Activated CD8-positive, alpha-beta memory T cell treated with anti-CD3 and anti-CD28 coated beads, Interleukin-2, amount 50 U/mL, for 4 hours (primary cell): ENCODE measurements at places on chromosomes 3 and 15.
A peak's percentile ranks its signal among the peaks of the same experiment; 100 is the strongest.

DNA sequence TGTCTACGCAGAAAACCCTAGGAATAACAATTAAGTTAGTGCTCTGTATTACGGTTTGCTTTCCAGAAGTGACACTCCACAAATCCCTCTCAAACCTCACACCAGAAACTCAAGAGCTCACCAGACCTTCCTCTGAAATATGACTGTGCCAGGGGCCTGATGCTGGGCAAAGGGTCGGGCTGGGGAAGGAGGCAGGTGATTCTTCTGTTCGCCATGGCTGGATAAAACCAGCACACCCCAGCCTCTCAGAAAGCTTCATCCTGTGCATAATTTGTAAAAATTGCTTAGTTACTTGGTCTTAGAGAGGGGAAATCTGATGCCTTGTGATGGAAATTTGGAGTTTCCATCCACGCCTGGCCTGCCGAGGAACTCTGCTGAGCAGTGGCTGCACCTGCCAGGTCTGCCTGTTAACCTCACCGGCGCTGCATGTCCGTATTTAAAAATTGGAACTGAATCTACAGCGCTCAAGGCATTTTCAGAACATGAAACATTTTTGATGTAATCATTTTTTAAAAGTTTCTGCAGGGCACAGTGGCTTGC is 22.7 kb upstream of the ATP1B3 start:
- no peak for DNase-seq

DNA sequence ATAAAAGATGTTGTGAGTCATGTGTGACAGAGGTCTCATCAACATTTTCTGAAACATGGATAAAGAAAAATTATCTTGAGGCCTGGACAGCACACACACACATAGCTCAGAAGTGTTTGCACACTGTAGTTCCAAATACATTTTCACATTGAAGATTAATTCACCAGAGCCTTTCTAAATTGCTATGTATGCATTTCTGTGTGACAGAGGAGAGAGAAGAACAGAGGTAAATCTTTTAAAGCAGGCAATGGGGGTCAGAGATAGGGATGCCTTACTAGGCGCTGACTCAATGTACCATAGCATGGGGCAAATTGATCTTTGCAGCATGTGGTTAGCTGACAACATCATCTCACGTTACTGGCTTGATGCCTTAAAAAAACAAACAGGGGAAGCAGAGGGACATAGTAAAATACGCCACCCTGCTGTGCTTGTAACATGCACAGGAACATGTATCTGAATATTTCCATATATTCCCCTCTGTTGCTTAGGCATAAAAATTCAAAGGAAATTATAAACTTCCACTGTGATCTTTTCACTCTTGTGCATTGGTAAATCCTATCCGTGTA is 7.7 kb downstream of the POU1F1 start:
- no peak for DNase-seq

GRCh38 chr15:101372960-101373525 is 78.0 kb upstream of the SNRPA1 start:
- no peak for DNase-seq

DNA sequence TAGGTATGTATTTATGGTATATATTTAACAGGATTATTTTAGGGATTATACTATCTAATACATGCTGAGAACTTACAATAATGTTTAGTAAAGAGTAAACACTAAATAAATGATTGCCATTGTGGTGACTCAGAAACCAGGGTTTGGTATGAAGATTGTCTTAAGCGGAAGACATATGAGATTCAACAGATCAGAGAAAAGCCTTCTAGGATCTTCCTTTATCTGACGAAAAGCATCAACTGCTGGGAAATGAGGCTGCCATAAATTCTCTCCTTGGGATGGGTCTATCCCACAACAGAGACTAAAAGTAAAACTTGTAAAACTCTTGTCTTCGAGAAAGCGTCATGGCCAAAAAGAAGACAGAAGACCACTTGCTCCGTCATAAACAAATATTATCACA is 1352.2 kb upstream of the EPHA6 start:
- DNase-seq: no peak

DNA sequence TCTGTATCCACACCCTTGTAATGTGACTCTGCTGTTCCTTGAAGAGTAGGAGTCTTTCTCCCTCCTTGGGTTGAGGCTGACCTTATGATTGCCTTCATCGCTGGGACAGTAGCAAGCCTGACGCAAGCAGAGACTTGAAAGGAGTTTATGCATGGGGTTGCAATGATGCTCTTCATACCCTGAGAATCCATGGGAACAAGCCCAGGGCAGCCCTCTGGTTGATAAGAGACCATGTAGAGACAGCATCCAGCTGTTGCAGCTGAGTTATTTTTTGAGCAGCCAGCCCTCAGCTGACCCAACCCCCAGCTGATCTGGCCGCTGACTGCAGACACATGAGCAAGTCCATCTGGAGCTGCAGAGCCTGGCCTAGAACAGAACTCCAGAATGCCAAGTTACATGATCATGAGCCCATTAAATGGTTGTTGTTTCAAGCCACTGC is 60.6 kb upstream of the ARNT2 start:
- DNase-seq: no peak

- DNase-seq: no peak
Measured at GRCh38 chr3:50676031-50676705, 1.4 kb downstream of the DOCK3 start.

- DNase-seq: peak; percentile 63
Measured at GRCh38 chr15:48331796-48332641, 790 bp downstream of the DUT start.

DNA sequence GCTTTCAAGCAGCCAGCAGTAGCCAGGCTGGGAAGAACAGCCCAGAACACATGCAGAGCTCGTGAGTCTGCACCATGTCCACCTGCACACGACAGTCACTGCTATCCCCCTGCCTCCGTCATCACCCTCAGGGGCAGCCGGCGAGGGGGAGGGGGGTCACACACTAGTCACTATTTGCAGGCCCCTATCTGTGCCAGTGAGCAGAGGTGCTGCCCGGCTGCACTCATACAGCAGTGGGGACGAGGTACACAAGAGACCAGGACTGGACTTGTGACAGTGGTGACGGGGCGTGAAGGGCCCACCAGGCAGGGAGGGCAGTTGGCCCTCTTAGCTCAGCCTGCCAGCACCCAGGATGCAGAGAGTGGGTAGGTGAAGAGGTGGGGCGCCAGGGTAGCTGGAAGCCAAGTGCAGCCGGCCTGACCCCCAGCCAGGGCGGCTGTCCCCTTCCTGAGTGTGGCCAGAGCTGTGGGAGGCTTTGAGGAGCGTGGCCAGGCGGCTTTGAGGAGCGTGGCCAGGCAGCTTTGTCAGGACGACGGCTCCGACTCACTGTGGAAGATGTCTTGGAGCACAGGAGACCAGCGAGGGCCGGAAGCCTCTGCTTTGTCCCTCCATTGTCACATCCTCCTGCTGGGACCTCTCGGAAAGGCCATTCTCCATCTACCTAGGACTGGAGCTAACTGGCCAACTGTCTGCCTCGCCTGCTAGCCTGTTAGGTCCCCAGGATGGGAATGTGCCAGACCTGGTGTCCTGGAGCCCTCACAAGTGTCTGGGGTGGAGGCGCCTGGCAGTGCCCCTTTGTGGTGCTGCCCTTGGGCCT is 52.1 kb upstream of the FGD5 start:
- no peak for DNase-seq

DNA sequence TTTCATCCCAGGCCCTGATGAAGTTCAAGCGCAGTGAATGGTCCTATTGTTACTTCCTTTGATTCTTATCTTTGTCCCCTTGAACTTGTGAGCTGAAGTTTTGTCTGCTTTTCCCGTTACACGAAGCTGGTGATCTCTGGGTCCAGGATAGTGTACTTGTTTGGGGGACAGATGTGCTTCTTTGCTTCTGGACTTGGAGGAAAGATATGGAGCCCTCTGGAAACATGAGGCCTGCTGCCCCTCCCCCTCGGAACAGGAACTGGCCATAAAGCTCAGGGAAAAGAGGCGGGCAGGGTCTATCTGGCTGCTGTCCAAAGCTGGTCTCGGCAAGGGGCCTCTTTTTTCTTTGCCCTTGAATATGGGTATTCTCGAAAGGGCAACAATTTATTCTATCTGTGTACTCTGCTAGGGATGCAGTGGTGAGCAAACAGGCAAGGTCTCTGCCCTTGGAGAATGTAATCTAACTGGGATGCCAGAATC is 47.6 kb downstream of the IDH2 start:
- no peak for DNase-seq

- no peak for DNase-seq
Measured at GRCh38 chr3:81726735-81727134, 34.7 kb downstream of the GBE1 start.

- DNase-seq: no peak
Measured at GRCh38 chr3:185813691-185814215, 11.1 kb downstream of the IGF2BP2 start.

GRCh38 chr3:41200669-41201021 is 1.3 kb downstream of the CTNNB1 start:
- no peak for DNase-seq

- DNase-seq: no peak
Measured at GRCh38 chr3:110227991-110228390, 843.6 kb upstream of the NECTIN3 start.

DNA sequence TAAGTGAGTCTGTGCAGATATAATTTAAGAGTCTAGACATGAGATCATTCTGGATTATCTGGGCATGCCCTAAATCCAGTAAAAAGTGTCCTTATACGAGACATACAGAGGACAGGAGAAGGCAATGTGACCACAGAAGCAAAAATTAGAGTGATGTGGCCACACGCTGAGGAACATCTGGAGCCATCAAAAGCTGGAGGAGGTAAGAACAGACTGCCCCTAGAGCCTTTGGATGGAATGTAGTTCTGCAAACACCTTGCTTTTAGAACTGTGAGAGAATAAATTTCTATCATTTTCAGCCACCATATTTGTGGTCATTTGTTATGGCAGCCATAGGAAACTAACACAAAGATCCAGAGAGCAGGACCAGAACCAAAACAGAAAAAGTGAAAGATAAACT is 41.0 kb downstream of the CD200 start:
- no peak for DNase-seq

- DNase-seq: no peak
Measured at GRCh38 chr3:100756441-100756840, 47.1 kb downstream of the TFG start.

GRCh38 chr15:92449476-92449875 is 55.8 kb downstream of the ST8SIA2 start:
- DNase-seq: no peak

- DNase-seq: no peak
Measured at GRCh38 chr3:122642935-122643334, 37.7 kb upstream of the PARP14 start.

- DNase-seq: no peak
Measured at GRCh38 chr3:114649331-114649730, 355.5 kb downstream of the TIGIT start.

DNA sequence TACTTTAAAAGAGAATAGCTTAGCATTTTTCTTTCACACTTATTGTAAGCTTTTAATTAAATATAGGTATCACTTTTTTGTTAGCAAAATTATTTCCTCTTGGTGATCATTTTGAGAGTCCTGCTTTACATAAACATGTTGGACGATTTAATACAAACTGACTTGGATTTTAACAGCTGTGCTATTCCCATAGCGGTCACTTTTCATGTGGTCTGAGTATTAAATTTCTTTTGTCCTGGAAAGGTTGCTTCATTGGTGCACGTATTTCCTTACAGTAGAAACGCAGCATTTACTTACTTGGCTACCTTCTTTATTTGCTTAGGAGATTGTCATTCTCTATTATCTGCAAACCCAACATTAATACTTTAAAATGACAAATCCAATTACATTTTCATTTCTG is 109.4 kb downstream of the ATG7 start:
- DNase-seq: no peak

- no peak for DNase-seq
Measured at GRCh38 chr3:51099794-51100535, 285.1 kb upstream of the MANF start.

DNA sequence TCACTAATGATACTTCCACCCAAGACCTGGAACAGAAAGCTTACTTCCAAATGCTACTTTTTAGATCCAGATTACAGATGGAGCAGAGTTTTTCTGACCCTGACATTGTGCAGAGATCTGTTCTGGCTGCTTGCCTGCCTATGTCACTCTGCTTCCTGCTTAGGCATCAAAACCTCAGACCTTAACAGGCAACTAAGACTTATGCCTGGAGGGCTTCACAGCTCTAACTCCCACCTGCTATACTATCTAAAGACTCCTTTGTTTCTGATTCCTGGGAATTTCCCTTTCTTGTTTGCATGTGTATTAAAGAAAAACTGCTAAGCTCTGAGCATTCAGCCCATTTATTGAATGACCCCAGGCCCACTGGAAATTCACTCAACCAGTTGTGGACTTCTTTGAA is 157.4 kb upstream of the NPHP3 start:
- DNase-seq: no peak

GRCh38 chr15:34709866-34710265 is 44.9 kb downstream of the GJD2 start:
- DNase-seq: no peak

GRCh38 chr3:118447339-118447738 is 587.3 kb downstream of the IGSF11 start:
- no peak for DNase-seq

DNA sequence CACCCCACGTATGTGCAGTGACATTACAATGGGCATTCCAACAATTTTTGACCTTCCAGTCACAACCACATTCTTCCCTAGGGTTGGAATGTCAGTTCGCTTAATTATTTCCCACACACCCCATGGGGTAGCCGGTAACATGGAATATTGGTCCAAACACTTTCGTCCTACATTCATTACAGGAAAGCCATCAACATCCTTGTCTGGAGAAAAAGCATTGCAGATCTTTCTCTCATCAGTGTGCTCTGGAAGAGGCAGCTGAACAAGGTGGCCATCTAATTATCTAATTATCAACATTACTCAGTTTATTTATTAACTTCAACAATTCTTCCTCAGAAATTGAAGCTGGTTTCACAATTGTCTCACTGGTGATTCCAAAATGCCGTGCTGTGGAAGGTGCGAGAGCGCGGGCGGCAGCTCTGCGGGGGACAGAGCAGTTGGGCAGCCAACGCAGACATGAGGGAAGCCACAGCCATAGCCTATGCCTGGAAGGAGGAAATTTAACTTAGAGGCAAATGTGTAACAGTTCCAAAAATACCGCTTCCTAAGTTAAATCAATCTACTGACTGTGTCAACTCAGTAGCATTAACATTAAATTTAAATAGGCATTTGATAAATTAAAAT is 1158.9 kb upstream of the EPHA6 start:
- DNase-seq: no peak

DNA sequence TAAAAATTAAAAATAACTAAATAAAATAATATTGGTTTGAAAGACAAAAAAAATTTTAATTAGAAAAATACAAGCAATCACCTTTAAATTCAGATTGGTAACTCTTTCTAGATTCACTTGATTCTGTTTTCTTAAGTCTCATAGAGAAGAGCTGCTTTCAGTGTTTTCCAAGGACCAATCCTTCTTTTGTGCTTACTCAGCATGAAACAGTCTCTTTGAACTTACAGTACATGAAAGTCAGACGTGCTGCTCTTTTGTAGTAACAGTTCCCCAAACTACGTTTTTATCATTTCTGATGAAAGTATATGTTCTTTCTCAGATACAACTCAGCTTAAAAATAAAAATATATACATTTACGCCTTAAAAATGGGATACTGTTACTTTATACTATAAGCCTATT is 171.9 kb upstream of the CCDC54 start:
- no peak for DNase-seq
